ENCODE measurements at places on chromosomes 6 and 20.

- DNase-seq: no peak
Measured at GRCh38 chr20:62427172-62428001, at the start of gene RBBP8NL. Gene RBBP8NL, minus strand, starts transcription at chr20:62427539. Its CDS starts 7,892 bp downstream, at chr20:62419647.

- DNase-seq: no peak
Measured at GRCh38 chr6:97123112-97123511, 159.9 kb downstream of the MMS22L start.

DNA sequence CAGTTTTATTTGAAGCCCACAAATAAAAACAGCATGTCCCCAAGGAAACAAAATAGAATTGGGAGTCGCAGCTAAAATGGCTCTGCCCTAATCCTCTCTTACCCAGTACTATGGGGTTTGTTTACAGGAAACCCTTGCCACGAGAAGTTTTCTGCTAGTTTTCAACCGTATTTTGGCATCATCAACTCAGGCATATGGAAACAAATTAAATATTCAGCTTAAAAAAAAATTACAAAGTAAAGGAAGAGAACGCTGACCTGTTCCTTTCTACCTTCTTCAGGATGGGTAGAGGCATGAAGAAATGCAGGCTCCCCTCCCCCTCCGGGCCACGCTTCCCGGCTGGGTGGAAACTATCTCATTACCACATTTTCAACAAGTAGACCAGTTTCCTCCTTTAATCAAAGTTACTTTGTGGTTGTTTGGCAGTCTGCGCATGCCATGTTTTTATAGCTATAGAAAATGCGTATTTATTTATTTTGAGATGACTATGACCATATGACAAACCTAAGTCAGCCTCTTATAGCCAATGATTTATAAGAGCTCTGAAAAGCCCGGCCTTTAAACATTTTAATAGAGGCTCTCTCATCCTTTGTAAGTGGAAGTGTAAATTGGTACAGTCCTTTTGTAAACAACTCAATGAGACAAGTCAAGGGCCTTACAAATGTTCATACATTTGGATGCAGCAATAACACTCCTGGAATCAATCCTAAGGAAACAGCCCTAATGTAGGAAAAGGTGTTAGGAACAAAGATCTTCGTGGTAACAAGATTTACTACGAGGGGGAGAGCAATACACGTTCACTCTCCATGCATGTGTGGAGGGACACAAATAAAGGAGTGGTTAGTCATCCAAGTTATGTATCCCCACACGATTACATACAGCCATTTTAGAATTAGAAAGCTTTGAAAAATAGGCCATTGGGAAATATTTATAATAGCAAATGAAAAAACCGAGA is 16.1 kb upstream of the ZNF217 start:
- no peak for DNase-seq

DNA sequence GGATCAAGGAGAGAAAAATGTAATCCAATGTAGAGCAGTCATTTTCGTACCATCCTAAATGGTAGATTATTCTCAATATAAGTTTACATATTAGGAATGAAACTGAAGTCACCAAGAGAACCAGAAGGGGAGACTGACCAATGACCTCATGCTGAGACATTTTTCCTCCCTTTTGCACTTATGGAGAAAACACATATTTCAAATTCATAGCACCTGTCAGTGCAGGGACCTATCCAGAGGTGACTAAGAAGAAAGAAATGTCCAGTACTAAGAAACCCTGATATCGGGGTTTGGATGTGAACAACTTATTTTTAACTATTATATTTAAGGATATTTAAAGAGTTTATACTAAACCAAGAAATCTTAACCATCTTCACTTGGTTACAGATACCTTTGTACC is 16.6 kb upstream of the LYRM2 start:
- DNase-seq: no peak

DNA sequence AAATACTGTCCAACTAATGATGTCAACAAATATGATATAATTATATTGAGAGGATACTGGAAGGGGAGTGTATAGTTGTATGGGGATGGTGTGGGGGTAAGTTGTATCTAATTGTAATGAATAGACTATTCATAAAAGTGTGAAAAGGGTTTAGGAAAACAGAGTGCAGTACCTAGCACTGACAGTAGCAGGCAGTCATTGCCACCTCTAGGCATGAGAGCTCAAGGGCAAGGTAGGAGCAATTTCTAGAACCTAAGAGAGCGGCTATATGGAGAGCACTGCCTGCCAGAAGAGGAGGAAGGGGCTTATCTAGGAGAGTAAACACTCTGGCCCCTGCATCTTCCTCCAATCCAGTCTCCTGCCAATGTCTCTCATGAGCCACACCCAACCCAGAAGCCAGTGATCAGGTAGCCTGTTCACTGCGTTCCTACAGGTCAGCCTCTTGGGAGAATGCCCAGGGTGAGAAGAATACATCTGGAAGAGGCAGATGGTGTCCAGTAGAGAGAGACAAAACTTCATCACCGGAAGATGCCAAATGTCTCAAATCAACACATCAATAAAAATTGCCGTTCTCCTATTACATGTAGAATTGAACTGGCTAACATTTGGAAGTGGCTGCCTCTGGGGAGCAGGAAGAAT is 200.0 kb downstream of the LY86 start:
- DNase-seq: peak; percentile 90

DNA sequence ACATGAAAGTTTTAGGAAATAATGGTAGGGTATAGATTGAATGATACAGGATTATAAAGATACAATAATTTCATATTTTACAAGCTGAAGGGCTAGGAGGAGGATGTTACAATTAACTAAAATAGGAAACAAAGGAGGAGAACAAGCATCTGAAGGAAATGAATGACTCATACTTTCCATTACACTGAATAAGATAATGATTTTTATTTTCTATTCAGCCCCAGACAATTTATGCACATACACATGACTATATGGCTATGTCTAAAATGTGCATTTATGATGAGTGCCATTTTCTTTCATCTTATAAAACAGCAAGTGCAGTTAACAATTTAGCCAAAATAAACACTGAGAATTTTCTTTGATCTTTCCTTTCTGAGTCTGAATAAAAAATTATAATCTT is 994.6 kb upstream of the ADGRB3 start:
- DNase-seq: peak; percentile 28

DNA sequence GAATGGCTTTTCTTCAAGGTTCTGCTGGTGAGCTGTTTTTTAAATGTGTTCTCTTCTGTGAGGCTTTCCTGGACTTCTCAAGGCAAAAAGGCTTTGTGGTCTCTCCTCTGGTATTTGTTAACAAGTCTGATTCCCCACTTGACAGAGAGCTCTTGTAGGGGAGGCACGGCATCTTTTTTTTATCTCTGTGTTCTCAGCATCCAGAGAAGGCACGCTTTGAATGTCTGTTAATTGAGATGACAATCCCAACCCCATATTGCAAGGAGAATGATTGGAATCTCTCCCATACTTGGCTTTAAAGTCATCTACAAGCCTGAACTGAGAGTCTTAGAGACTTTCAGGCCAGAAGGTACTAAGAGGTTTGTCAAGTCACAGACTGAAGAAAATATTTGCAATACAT is 22.6 kb downstream of the EDN1 start:
- DNase-seq: no peak

DNA sequence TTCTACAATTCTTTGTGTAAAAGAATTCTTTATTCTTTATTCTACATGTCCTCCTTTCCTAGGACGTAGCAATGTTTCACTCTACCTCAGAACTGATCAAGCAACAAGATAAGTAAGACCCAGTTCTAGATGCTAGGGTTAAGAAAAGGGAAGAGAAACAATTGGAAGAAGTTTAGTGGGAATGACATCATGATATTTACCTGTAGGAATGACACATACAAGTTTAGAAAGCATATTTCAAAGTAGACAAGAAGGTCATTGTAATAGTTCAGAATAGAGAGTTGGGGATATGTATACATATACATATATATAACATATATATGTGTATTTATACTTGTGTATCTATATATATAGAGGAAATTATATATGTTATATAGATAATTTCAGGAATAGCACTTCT is 43.4 kb upstream of the LRRC1 start:
- no peak for DNase-seq
